ENCODE measurements at places on chromosomes 11 and 22. TPM values are rescaled to one million over a fixed set of nuclear protein-coding genes. Genes with fewer than 3 reads are reported as not detected.
A peak's percentile ranks its signal among the peaks of the same experiment; 100 is the strongest.

The MED15 gene
- 130 TPM for polyA plus RNA-seq

The SCO2 gene
- 1.0 TPM for polyA plus RNA-seq

GRCh38 chr11:62433904-62434276 is 15.1 kb downstream of the SCGB1A1 start:
- no peak overlapping the region for H3K27ac ChIP-seq
- H3K4me1 ChIP-seq: peaks cover 14% of the 10 kb centered on the region
- H3K36me3 ChIP-seq: no peaks in the 10 kb centered on the region

DNA sequence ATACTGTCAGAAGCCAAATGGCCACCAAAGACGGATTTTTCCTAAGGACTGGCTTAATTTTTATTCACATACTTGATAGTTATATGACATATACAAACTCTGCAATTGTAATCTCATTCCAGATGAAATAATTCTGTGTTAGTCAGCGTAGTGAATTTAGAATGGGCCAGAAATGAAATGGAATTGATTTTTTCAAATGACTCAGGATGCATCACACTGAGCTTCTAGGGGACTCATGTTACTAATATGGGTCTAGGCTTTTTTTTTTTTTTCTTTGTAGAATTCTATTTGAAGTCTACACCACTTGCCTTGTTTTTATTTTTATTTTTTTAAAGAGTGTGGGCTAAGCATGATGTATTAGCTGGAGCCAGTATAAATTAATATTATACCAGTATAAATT is 62.7 kb downstream of the SPECC1L start:
- no peak for DNase-seq
- H3K4me3 ChIP-seq: no peak overlapping the region
- H3K4me1 ChIP-seq: no peaks in the 10 kb centered on the region
- H3K36me3 ChIP-seq: peaks cover 69% of the 10 kb centered on the region

DNA sequence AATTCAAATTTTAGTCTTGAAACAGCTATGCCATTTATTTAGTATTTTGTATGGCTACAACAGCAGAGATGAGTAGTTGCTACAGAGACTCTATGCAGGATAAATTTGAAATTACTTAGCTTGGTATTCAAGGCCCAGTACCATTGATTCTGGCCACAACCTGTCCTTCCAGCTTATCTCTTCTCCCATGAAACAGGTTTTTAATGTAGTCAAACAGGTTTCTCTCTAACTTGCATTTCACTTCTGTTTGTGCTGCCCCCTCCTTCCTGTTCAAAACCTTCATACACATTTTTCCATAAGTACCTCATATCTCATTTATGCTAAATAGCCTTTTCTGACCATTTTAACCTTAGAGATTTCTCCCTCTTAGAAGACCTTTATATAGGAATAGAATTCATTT is 3.3 kb downstream of the USP47 start:
- peak; percentile 57 for DNase-seq
- H3K4me3 ChIP-seq: no peak overlapping the region
- H3K27ac ChIP-seq: peak overlapping the region; percentile 96
- H3K4me1 ChIP-seq: peaks cover 45% of the 10 kb centered on the region
- H3K36me3 ChIP-seq: no peaks in the 10 kb centered on the region
- no peaks in the 10 kb centered on the region for H3K27me3 ChIP-seq

DNA sequence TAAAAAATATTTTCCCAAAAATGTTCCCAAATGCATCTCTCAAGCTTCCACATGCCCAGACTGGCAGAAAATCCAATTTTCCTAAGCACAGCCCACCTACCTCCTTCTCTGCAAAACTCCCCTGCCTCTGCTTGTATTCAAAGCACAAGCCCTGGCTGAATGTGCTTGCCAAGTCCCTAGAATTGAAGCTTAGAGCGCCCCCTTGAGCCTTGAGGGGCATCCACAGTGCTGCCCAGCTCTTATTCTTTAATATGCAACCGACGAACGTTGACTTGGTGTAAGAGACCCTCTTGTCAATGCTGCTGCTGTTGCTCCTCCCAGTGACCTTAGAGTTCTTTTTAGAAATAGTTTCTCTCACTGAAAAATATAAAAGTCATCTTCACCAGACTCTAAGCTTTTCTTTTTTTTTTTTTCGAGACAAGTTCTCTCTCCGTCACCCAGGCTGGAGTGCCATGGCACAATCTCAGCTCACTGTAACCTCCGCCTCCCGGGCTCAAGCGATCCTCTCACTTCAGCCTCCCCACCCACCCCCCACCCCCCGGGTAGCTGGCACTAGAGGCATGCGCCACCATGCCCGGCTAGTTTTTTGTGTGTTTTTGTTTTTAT is 63.5 kb upstream of the CAPRIN1 start:
- H3K4me1 ChIP-seq: peaks cover 6% of the 10 kb centered on the region
- H3K36me3 ChIP-seq: no peaks in the 10 kb centered on the region

The ST13 gene
- 154 TPM for polyA plus RNA-seq

The GNAZ gene
- polyA plus RNA-seq: 0.18 TPM

- peaks cover 92% of the 10 kb centered on the region for H3K27me3 ChIP-seq
- no peaks in the 10 kb centered on the region for H3K36me3 ChIP-seq
- H3K4me3 ChIP-seq: no peak overlapping the region
These were observed 153.7 kb downstream of the FEZ1 start for GRCh38 chr11:125342281-125342930.

- peaks cover 25% of the 10 kb centered on the region for H3K27me3 ChIP-seq
These were observed 243 bp upstream of the SYT9 start for GRCh38 chr11:7251487-7251835.

GRCh38 chr11:45556851-45557707 is 108.3 kb downstream of the CHST1 start:
- peaks cover 13% of the 10 kb centered on the region for H3K27me3 ChIP-seq
- DNase-seq: peak; percentile 20
- no peaks in the 10 kb centered on the region for H3K36me3 ChIP-seq
- no peak overlapping the region for H3K27ac ChIP-seq
- H3K4me1 ChIP-seq: peaks cover 7% of the 10 kb centered on the region

GRCh38 chr11:75760710-75761493 is 7.7 kb upstream of the DGAT2 start:
- no peaks in the 10 kb centered on the region for H3K4me1 ChIP-seq
- no peak overlapping the region for H3K27ac ChIP-seq
- no peaks in the 10 kb centered on the region for H3K27me3 ChIP-seq
- no peak for DNase-seq
- no peak overlapping the region for H3K4me3 ChIP-seq

- H3K27me3 ChIP-seq: peaks cover 63% of the 10 kb centered on the region
- no peak overlapping the region for H3K4me3 ChIP-seq
- no peak for DNase-seq
- no peak overlapping the region for H3K27ac ChIP-seq
- no peaks in the 10 kb centered on the region for H3K36me3 ChIP-seq
- no peaks in the 10 kb centered on the region for H3K4me1 ChIP-seq
These were observed 104.2 kb upstream of the HSD17B12 start for GRCh38 chr11:43576320-43576802.

The OR5L1 gene
- not detected for polyA plus RNA-seq

DNA sequence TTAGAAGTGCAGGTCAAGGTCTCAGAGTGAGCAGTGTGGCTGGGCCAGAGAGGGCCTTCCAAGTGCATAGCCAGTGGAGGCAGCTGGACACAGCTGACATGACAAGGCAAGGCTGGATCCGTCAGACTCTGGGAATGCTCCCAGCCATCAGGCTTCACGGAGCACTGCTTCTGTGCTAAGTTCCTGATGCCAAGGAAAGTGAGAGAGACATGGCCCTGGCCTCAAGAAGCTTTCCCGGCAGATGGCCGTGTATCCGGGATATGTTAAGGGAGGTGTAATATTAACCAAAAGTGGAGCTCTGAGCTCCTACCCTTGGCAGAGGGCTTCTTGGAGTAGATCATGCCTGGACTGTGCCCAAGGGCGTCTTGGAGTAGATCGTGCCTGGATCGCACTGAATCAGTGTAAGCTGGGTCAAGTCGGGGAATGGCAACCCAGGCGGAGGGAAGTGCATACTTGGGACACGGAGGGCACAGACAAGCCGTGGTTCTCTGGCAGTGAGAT is 7.4 kb upstream of the EFCAB6 start:
- DNase-seq: no peak
- no peaks in the 10 kb centered on the region for H3K4me1 ChIP-seq
- H3K27ac ChIP-seq: no peak overlapping the region

The OR10D3 gene
- polyA plus RNA-seq: 0.38 TPM

- no peaks in the 10 kb centered on the region for H3K27me3 ChIP-seq
- no peak for DNase-seq
- no peak overlapping the region for H3K4me3 ChIP-seq
- no peak overlapping the region for H3K27ac ChIP-seq
- no peaks in the 10 kb centered on the region for H3K4me1 ChIP-seq
These were observed 210.5 kb downstream of the FAM181B start for GRCh38 chr11:82523141-82523540.

GRCh38 chr11:15943418-15944197 is 412.7 kb downstream of the SOX6 start:
- no peak overlapping the region for H3K27ac ChIP-seq
- H3K36me3 ChIP-seq: no peaks in the 10 kb centered on the region
- peaks cover 2% of the 10 kb centered on the region for H3K27me3 ChIP-seq
- H3K4me1 ChIP-seq: peaks cover 10% of the 10 kb centered on the region

DNA sequence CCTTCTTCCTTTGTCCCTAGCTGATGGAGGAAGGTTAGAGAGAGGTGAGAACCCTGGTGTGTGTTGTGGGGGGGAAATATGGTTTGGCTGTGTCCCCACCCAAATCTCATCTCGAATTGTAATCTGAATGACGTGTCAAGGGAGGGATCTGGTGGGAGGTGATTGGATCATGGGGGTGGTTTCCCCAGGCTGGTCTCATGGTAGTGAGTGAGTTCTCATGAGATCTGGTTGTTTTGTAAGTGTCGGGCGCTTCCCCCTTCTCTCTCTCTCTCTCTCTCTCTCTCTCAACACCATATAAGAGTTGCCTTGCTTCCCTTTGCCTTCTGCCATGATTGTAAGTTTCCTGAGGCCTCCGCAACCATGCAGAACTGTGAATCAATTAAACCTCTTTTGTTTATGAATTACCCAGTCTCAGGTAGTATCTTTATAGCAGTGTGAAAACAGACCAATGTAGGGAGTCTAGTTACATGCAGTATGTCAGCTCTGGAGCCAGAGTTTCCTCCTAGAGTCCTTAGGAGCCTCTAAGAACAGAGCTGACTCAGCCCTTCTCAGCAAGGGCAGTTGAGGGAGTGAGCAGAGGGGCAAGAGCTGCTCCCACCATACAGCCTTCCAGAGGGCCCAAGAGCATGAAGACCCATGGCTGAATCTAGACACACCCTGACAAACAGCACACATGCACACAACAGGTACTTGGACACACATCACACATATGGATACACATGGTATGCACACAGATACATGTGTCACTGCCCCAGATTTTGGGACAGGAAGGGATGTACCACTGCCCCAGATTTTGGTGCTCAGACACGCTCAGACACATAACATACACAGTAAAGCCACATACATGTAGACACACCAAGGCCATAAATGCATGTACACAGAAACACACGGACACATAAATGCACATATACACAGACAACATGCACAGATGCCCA is 12.9 kb upstream of the LRRC32 start:
- no peak for DNase-seq
- H3K36me3 ChIP-seq: no peaks in the 10 kb centered on the region
- no peaks in the 10 kb centered on the region for H3K4me1 ChIP-seq
- peaks cover 33% of the 10 kb centered on the region for H3K27me3 ChIP-seq

DNA sequence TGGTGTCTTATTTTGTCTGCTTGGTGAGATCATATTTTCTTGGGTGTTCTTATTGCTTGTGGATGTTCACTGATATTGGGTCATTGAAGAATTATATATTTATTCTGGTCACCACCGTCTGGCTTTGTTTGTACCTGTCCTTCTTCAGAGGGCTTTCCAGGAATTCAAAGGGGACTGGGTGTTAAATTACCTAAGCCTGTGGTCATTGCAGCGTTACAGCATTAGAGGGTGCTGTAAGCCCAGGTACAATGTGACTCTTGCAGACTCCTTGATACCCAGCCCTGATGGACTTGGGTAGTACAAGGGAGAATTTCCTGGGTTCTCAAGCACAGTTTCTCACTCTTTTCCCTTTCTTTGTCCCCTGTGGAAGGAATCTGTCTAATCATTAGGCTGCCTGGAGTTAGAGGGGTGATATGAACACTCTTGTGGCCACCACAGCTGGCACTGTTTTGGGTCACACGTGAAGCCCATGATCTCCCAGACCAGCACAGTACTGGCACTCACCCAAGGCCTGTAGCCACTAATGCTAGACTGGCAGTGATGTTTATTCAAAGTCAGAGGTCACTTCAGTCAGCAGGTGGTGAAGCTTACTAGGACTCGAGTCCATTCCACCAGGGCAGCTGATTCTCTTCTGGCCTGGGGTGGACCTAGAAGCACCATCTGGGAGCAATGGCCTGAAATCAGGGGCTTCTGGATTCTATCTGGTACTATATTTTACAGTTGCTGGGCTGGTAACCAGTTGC is 56.1 kb upstream of the NARS2 start:
- H3K27ac ChIP-seq: no peak overlapping the region
- H3K36me3 ChIP-seq: no peaks in the 10 kb centered on the region
- H3K4me3 ChIP-seq: no peak overlapping the region
- H3K27me3 ChIP-seq: no peaks in the 10 kb centered on the region

GRCh38 chr22:19693581-19693980 is 20.7 kb upstream of the SEPTIN5 start:
- H3K4me1 ChIP-seq: peaks cover 16% of the 10 kb centered on the region
- no peak overlapping the region for H3K4me3 ChIP-seq
- H3K27me3 ChIP-seq: peaks cover 26% of the 10 kb centered on the region
- DNase-seq: no peak
- H3K36me3 ChIP-seq: no peaks in the 10 kb centered on the region

GRCh38 chr22:20585639-20586402 is 78.4 kb downstream of the MED15 start:
- peaks cover 59% of the 10 kb centered on the region for H3K4me1 ChIP-seq
- peaks cover 68% of the 10 kb centered on the region for H3K36me3 ChIP-seq
- no peak overlapping the region for H3K27ac ChIP-seq
- H3K27me3 ChIP-seq: peaks cover 13% of the 10 kb centered on the region

- peaks cover 32% of the 10 kb centered on the region for H3K36me3 ChIP-seq
- no peaks in the 10 kb centered on the region for H3K27me3 ChIP-seq
- H3K27ac ChIP-seq: peak overlapping the region; percentile 76
These were observed 500 bp upstream of the ADSL start for GRCh38 chr22:40345815-40346184.

- peaks cover 28% of the 10 kb centered on the region for H3K27me3 ChIP-seq
- no peak overlapping the region for H3K4me3 ChIP-seq
- H3K36me3 ChIP-seq: no peaks in the 10 kb centered on the region
- no peak overlapping the region for H3K27ac ChIP-seq
- peak; percentile 16 for DNase-seq
- peaks cover 5% of the 10 kb centered on the region for H3K4me1 ChIP-seq
These were observed 67.2 kb upstream of the BMAL1 start for GRCh38 chr11:13210424-13210823.

DNA sequence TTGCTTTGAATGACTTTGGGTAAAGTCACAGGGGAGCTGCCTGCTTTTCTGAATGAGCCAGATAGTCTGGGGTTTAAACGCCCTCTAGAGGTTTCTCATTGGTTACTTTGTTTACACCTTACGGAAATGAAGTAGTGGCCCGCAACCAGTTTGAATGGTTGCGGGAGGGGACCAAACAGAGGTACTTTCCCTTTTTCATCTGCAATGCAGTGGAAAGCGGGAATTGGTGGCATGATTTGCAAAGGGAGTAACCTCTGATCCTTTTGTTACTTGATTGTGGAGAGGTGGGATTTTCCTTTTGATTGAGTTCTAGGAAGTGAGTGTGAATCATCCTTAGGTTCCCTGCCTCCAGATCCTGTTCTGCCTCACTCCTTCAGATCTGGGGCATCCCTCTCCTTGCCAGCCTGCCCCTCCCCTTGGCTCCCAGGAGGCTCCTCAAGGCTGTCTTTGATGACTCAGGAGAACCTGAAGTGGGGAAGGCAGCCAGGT is 15.9 kb upstream of the GLYATL1 start:
- no peaks in the 10 kb centered on the region for H3K36me3 ChIP-seq
- H3K27me3 ChIP-seq: no peaks in the 10 kb centered on the region
- H3K4me3 ChIP-seq: no peak overlapping the region

All from K562 (cell line).